Forelimb muscle (tissue), 1 donor: ENCODE measurements at places on chromosomes 3 and 15. TPM values are rescaled to one million over a fixed set of nuclear protein-coding genes. Genes with fewer than 3 reads are reported as not detected.

GRCh38 chr15:72502220-72502809 is 28.2 kb downstream of the ARIH1 start:
- DNase-seq = no peak

- no peak for DNase-seq
These were observed 34.3 kb downstream of the ZMAT3 start for GRCh38 chr3:179037351-179037750.

DNA sequence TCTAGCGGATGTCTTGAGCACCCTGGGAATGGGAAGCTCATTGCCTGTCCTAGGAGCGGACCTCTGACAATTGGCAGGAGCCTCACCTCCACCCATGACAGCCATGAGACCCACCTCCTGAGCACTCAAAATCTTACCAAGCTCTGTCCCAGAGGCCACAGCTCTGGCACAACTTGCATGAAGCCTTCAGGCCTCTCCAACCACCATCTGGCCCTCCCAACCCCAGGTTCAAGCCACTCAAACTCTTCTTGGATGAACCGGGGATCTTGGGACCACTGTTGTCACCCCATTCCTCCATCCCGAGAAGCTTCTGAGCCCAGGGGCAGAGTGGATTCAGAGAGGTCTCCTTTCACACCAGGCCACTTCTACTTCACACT is 1.5 kb downstream of the VIPR1 start:
- no peak for DNase-seq

STXBP5L gene
- 0.04 TPM for polyA plus RNA-seq

CTXN2 gene
- not detected for polyA plus RNA-seq

SPCS1 gene
- polyA plus RNA-seq = 76.5 TPM

GCHFR gene
- polyA plus RNA-seq = 5.6 TPM
